ENCODE measurements at places on chromosomes 2 and 18.

DNA sequence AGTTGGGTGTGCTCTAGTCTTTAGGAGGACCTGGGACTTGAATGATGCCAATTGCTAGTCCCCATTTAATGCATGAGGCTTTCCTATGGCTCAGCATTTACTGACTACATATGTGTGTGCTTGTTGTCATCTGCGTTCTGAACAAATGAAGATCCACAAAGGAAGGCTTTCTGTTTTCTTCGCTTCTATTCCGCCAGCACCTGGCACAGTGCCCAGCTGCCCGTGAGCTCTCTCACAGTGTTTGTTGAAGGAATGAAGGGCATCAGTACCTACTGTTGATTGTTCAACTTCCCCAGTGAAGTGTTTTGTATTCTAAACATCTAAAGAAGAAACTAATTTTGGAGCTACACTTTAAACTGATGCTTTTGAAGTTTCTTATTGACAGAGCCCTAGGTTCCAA is 122.4 kb upstream of the LINC00305 start:
- no peak for DNase-seq

- no peak for DNase-seq
Measured at GRCh38 chr18:30409120-30409519, 633.4 kb downstream of the DSC3 start.

DNA sequence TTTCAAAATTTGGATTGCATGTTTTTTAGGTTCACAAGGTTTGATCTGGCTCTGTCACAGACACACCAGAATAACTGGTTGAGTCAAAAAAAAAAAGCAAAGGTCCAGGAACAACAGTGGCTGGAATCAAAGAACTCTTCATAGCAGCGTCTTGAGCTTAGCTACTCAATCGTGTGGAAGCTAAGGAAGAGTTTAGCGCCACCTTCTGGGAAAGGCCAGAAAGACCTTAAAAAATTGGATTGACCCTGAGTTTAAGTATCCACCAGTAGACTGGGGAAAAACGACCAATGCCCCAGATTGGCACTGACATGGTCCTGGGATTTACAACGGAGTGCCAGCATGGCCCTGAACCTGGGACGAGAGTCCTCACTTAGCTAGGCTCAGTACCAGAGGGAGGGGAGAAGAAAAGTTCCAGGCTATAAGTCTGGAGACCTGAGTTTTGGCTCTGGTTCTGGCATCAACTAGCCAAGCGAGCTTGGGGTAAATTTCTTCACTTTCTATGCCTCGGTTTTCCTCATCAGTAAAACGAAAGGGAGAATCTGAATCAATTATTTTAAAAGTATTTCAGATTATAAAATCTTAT is 71.1 kb upstream of the TFCP2L1 start:
- no peak for DNase-seq

DNA sequence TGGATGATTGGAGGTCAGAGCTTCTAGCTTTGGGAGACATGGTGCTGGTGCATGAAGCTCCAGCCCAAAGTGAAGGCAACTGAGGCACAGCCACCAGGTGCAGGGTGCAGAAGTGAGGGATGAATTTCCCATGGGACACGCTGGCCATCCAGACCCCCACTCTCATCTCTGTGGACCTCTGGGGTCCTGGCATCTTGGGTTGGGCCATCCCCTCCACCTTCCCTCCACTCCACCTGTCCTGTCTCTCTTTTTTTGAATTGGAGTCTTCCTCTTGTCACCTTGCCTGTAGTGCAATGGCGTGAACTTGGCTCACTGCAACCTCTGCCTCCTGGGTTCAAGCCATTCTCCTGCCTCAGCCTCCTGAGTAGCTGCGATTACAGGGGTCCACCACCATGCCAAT is 3.4 kb downstream of the NGEF start:
- DNase-seq: no peak

DNA sequence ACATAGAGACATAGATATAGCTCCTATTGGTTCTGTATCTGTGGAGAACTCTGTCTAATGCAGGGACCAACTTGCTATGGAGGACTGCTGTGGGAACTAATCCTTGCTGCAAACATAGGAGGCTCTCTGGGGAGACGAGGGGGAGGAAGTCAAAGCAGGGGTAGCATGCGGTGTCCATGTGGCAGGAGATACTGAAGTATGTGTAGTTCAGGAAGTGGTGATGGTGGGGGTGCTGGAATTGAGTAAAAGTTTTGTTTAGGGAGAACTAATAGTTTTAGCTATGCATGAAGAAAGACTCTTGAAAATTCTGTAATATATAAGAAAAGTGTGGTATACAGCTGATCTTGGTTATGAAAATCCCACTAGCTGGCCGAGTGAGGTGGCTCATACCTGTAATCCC is 62.0 kb downstream of the ANKRD44 start:
- DNase-seq: no peak

GRCh38 chr2:19861813-19862212 is 40.0 kb downstream of the TTC32 start:
- DNase-seq: no peak

- peak; percentile 93 for DNase-seq
Measured at GRCh38 chr2:38076710-38077430, 919 bp upstream of the CYP1B1 start.

DNA sequence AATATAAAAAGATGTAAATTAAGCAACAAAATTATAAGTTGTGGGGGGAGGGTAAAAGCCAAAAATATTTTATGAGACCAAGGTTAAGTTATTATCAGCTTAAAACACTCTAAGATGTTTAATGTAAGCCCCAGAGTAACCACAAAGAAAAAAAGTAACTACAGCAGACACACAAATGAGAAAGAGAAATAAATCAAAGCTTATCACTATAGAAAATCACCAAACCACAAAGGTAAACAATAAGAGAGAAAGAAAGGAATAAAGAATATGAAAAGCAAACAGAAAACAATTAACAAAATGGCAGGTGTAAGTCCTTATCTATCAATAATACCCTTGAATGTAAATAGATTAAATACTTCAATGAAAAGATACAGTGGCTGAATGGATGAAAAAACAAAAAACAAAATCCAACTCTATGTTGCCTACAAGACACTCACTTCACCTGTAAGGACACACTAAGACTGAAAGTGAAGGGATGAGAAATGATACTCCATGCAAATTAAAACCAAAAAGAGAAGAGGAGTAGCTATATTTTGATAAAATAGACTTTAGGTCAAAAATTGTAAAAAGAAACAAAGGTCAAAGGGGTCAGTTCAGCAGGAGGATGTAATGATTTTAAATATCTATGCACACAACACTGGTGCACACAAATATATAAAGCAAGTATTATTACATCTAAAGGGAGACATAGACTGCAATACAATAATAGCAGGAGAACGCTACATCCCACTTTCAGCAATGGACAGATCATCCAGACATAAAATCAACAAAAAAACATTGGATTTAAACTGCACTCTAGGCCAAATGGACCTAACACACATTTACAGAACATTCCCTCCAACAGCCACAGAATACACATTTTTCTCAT is 80.7 kb downstream of the PTPN2 start:
- no peak for DNase-seq

- no peak for DNase-seq
Measured at GRCh38 chr2:167430447-167430846, 542.2 kb downstream of the XIRP2 start.

All from GOT3 (cell line).